D721Med (cell line): ENCODE measurements at places on chromosomes 6 and 20.

DNA sequence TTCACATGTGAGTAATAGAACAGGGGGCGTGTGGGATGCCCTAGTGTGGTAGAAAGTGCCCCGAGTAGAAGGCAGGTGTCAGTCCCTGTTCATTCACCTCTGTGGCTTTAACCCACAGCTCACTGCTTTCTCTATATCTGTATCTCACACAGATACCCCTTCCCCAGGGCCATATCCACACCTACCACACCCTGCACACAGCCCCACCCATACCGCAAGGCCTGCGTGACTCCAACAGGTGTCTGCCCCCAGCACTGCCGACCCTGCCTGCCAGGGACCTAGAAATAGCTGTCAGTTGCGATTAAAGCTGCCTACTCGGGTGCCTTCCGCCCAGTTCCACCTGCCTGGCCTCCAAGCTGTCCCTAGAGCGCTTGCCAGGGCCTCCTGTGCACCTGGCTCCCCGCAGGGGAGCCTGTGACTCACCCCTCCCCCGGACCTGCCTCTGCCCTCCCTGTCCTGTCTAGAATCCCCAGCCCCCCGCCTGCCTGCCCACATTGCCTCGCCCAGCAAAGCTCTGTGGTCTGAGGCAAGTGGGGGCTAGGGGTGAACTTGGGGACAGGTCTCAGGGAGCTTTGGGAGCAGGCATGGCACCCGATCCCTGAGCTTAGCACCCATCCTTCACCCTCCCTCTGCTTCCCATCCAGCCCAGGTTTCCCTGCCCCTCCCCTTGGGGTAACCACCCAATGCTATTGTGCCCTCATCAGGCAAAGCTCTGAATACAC lies 38.3 kb upstream of the ID1 start:
- no peak for DNase-seq

DNA sequence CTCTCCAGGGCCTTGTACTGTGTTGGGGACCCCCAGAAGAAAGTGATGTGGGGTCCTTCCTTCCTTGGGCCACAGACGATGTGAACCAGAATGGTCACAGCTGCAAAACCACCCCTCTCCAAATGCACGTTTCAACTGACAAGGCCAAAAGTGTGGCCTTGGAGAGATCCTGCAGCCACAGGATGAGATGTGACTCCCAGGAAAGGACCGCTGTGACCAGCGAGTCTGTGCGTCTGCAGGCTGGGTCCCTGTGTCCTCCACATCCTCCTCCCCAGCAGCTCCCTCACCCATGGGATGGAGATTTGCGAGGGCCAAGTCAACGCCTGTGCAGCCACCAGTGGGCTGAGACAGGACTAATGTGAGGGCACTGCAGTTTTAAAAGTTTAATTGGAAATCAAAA lies 247.0 kb downstream of the ERMARD start:
- no peak for DNase-seq

GRCh38 chr20:57656252-57656820 lies 36.1 kb upstream of the ZBP1 start:
- peak; percentile 14 for DNase-seq

DNA sequence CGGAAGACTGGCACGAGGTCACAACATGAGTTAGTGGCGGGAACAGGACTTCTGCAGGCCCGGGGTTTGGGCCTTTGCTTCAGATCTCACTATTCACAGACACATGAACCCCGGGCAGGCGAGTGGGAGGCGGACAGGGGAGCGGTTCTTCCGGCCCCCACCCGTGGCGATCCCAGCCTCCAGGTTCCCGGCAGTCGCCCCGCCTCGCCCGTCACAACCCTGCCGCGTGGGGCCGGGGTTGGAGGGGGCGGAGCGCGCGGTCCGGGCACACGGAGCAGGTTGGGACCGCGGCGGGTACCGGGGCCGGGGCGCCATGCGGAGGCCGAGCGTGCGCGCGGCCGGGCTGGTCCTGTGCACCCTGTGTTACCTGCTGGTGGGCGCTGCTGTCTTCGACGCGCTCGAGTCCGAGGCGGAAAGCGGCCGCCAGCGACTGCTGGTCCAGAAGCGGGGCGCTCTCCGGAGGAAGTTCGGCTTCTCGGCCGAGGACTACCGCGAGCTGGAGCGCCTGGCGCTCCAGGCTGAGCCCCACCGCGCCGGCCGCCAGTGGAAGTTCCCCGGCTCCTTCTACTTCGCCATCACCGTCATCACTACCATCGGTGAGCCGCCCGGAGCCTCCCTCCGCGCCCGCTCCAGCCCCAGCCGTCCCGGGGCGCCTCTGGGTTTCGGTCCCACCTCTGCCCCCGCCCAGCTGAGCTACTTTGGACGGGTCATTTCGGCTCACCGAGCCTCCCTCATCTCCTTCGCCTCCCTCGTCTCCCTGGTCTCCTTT lies at the start of gene KCNK15:
Gene KCNK15 (plus strand): TSS at position 268 of the 769 bp plus-strand sequence. CDS start 46 bp downstream, at position 314.
- no peak for DNase-seq

DNA sequence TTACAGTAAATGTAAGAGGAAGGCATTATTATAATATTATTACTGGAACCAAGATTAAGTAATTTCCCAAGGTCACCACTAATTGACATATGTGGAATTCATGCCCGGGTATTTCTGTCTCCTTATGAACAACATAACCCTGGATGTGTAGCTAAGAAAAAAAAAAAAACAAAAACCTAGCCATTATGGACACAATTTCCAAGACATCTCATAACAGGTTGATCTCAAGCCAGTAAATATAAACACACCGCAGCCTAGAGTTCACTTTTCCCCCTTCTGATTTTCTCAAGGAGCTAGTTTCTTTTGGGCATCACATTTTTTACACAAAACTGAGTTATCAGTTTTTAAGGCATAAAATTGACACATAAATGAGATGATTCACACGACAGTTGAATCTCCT lies 306.5 kb upstream of the RSPO3 start:
- DNase-seq = no peak

GRCh38 chr6:170443151-170443662 lies 109.9 kb downstream of the PSMB1 start:
- no peak for DNase-seq

GRCh38 chr20:51220293-51220706 lies 197.4 kb upstream of the KCNG1 start:
- DNase-seq = no peak

DNA sequence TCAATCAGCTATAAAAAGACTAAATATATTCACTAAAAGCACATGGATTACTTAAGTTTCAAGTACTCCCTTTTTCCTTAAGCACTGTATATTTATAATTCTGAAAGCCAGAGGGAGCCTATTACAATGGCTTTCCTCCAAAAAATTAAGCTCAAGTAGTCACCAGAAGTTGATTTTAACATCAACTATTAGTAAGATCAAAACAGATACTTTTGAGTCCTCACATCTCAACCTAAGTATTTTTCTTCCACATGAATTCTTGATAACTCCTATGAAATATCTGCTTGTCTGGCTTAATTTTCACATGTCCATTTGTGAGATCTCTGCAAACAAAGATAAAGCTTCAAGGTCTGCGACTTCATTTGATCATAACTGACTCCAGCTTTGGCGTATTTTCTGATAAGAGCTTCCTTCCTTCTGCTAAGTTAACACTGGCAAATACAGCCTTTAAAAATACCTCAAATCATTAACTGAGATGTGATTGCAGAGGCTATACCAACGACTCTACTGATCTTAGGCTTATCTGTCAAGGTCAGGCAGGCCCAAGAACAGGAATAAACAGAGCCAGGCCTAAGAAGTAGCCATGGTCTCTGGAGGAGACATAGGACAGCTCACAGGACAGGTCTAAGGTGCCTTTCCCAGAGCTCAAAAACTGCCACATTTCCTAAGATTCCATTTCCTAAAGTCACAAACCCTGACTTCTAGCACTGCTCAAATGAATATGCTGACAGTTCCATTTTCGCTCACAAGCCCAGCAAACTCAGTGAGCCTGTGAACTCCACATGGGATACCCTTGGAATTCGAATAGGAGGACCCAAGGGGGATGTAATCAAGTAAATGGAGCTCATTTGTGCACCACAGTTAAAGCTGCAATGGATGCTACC lies 10.0 kb downstream of the SNX5 start:
- DNase-seq = no peak

DNA sequence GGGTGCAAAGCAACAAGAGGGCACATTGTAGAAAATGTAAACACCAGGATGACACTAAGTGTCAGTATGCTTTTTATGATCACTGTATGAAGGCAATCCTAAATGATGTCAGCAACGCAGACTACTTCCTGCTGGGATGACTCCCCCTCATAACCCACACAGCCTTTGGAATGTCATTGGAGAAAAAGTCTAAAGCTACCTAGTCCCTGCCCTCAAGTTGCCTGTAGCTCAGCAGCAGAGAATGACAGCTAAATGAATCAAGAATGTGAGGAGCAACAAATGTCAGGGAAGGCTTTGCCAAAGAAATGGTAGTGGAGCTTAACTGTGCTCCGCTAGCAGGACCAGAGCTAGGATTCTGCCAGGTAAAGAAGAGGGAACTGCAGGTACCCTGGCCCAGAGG lies 555.6 kb downstream of the CD83 start:
- DNase-seq = no peak

DNA sequence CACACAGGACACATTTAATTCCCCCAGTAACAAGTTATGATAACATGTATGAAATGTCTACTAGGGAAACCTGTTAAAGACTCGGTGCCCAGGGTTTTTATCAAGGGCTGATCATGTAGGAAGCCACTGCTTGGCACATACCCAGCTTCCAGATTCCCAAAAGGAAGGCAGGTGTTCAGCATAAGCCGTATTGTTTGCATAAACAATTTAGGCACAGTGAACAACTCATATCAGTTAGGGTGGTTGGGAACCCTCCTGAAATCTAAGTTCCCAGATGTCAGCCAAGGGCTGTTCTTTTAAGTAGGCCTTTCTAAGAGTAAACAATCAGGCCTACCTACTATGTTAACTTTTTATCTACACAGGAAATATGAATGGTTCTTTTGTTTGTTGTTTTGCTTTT lies 74.1 kb downstream of the ASXL1 start:
- no peak for DNase-seq

DNA sequence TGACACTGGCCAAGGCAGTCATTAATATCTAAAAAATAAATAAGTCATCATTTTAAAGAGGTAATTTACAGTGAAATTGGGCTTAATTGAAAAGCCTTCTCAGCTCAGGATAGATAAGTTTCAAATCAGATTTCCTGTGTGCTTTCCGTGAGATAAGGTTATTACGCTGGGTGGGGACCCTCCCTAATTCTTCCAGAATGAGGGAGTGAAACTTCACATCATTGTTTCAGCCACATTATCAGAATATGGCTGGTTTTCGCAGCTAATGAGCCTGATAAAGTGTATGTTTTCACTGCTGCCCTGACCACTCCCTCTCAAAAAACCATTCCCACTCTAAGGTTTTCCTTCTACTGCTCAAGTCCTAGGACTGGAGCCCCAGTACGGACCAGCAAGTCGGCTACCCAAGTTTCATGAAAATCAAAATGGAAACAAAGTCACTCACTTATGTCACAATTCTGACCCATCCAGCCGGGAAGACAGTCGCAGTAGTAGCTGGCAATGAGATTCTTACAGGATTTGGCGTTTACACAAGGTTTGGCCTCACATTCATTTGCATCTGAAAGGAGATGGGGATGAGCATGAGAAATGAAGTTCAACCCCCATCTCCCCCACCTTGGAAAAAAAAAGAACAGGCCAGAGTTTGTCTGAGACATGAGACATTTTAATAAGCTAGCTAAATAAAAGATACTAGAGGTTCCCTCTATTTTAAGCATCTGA lies 24.6 kb downstream of the JAG1 start:
- no peak for DNase-seq

DNA sequence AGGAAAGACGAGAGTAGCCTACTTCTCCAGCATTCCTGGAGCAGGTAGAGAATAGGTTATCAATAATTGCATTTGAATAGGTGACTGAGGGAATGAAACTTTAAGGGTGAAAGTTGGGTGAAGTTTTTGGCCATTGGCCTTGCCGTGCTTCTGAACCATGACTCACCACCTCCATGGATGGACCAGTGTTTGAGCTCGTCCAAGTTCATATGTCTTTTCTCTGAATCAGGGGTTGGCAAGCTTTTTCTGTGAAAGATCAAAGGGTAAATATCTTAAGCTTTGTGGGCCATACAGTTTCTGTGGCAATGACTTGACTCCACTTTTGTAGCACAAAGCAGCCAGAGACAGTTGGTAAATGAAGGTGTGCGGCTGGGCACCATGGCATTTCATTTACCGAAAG lies 31.8 kb downstream of the SNRNP48 start:
- no peak for DNase-seq

DNA sequence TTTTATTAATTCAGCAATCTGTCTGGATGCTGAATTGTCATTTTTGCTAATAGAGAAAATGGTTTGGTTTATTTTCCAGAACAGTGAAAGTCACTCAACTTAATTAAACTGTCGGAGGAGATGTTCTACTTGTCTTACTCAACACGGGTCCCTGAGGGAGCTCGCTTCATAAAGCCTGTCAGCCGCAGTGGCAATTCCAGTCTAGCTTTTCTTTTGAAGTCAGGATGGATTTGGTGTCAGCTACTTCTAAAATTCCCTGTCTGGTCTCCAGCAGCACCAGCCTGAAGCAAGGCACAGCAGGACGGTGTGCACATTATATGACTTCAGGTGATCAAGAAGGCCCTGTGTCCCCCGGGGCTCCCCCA lies 261.5 kb downstream of the SLC24A3 start:
- DNase-seq = no peak

DNA sequence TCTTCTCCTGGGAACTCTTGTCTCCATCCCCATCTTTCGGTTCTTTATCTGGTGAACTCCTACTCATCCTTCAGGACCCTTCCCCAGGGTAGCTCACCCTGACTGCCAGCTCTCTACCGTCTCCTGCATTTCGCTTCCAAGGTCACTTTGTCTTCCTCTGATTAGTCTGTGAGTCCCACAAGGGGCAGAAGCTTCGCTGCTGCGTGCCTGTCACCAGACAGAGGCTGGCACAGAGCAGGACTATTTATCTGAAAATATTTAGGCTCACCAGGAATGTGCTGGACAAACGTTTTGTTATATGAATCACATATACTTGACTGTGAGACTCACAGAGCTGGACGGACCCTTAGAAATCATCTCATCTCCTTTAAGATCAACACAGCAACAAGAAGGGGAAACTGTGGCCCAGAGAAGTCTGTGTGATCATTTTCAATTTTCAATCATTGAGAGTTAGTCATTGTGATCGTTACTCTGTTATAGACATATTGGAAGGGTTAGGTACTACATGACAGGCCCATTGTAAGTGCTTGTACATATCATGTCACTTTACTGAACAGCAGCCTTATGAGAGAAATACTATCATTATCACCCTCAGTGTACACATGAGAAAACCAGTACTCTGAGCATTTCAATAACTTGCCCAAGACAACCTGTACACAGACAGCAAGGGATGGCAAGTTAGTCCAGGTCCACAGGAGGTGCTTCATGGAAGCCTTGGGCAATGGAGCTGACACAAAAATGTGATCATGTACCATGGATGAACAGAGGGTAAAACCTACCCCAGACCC lies 51.4 kb downstream of the JPH2 start:
- DNase-seq = no peak

GRCh38 chr6:146968041-146968760 lies 236.0 kb upstream of the STXBP5 start:
- DNase-seq = no peak

GRCh38 chr6:34343806-34344205 lies 48.7 kb downstream of the NUDT3 start:
- DNase-seq = no peak

DNA sequence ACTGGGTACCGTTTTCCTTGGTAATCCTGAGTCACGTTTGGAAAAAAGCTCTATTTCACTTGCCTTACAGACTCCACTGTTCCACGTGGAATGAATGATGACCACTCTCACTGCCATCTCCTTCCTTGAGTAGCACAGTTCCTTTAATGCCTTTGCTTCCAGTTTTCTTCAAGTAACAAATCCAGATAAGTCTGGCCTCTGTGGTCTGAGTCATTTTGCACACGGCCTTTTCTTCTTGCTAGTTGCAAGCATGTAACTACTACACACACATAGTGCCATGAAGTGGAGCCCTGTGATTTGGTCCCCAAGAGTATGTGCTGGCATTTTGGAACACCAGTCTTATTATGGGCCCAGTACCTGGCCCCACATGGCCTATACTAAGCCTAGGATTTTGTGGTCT lies 182.8 kb downstream of the SASH1 start:
- DNase-seq = no peak
